OCI-M1 (cell line): ENCODE measurements at places on chromosomes 13 and 19.

DNA sequence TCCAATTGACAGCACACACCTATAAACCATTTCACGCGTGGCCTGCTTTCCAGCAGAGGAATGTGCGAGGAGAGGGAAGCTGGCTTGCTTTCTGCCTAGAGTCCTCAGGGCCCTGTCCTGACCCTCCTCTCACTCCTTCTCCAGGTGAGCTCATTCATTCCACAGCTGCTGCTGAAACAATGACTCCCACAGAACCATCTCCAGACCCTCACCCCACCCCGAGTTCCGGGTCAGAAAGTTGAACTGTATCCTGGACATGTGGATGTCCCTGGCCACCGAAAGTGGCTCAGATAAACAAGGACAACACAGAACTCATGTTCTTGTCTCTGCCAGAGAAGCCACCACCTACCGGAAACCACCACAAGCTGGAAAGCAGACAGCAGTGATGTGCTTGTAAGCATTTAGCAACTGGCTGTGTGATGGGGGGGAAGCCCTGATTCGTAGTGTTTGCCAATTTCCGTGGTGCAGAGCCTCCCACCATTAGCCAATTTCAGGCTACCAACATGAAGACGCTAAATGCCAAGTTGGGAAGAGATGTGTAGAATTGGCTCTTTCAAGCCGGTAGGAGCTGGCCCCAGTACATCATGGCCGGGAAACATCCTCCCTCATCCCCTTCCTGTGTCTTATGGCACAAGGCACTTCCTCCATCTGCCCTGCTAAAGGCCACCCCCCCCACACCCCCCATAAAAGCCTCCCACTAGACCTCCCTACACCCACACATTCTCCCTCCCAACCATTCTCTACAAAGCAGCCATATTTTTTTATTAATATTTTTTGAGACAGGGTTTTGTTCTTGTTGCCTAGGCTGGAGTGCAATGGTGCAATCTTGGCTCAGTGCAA is 5.0 kb downstream of the SYCE2 start:
- DNase-seq = no peak

- no peak for DNase-seq
These were observed 17.8 kb downstream of the GATAD2A start for GRCh38 chr19:19423322-19423721.

- no peak for DNase-seq
These were observed 30.9 kb downstream of the COL4A1 start for GRCh38 chr13:110275931-110276552.

GRCh38 chr13:101452519-101453485 is at the start of gene ITGBL1:
Gene ITGBL1, plus strand, starts transcription at chr13:101452675. Its CDS starts 159 bp downstream, at chr13:101452834.
- peak; percentile 35 for DNase-seq

DNA sequence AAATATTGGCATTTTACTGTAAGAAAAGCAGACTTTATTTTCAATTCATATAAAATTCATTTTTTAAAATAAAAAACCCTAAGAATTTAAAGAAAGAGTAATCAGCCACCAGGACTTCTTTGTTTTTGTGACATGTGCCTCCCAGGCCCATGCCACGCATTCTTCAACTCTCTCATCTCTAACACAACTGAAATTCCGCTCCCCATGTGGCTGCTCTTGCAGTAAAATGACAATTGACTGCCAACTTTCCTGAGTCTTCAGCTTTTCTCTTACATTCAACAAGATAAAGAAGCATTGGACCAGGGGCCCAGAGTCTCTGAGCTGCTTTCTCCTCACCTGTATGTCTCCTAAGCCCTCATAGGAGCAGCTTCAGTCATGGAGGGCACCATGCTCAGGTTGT is 372.1 kb downstream of the UQCRFS1 start:
- DNase-seq = no peak

GRCh38 chr13:92769046-92769445 is 457.6 kb upstream of the GPC6 start:
- DNase-seq = peak; percentile 87

GRCh38 chr13:32537580-32538142 is 934 bp downstream of the N4BP2L2 start:
- DNase-seq = peak; percentile 81

GRCh38 chr19:16127776-16128371 is 15.6 kb upstream of the HSH2D start:
- DNase-seq = no peak

- DNase-seq = no peak
These were observed 3.5 kb upstream of the KLHL26 start for GRCh38 chr19:18633321-18633720.
